ENCODE measurements at places on chromosomes 1 and 21.

DNA sequence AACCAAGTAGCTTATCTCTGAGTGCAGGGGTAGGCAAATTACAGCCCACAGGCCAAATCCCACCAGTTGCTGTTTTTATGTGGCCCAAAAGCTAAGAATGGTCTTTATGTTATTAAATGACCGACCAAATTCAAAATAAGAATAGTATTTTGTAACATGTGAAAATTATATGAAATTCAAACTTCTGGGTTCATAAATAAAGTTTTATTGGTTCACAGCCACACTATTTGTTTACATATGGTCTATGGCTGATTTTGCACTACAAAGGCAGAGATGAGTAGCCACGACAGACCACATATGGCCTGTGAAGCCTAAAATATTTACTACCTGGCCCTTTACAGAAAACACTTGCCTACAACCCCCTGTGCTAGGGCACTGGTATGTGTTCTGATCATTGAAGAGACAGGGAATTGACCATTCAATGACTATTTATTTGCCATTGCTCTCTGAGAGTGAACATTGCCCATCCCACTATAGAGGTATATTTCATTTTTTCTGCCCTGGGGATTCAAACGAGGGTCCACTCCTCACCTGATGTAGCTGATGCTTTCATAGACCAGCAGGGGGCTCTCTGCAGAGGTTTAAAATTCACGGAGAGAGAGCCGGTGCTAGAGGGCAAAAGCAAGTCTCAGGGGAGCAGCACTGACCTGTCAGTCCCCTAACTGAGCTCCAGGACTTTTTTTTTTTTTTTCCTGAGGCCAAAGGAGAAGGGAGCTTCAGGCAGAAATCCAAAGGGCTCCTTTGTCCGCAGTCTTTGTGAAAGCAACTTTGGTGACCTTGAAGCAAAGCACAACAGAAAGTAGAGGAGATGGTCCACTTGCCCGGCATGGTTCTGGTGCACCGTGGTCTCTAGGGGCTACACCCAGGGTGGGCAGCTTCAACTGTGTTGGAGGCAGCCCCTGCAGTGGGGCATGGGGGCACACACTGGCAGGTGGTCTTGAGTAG is 7.3 kb upstream of the GNL2 start:
- DNase-seq: peak; percentile 38

- no peak for DNase-seq
Measured at GRCh38 chr1:168947041-168947440, 159.4 kb upstream of the ATP1B1 start.

DNA sequence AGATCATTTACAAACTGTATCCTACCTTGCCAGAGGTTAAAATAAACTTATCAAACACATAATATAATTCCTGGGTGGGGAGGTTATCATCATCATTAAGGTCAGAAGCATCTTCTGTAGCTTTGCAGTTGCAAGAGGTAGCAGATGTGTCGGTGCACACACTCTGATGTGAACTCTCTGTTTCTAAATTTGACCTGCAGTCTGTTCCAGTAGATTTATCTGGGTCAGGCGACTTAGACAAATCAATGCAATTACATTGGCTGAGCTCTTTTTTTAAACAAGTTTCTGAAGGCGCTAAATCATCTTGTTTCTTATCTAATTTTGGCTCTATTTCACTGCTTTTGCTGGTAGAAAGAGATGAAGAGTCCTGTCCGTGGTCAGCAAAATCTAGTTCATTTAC is 70.4 kb downstream of the PRPF38A start:
- no peak for DNase-seq

DNA sequence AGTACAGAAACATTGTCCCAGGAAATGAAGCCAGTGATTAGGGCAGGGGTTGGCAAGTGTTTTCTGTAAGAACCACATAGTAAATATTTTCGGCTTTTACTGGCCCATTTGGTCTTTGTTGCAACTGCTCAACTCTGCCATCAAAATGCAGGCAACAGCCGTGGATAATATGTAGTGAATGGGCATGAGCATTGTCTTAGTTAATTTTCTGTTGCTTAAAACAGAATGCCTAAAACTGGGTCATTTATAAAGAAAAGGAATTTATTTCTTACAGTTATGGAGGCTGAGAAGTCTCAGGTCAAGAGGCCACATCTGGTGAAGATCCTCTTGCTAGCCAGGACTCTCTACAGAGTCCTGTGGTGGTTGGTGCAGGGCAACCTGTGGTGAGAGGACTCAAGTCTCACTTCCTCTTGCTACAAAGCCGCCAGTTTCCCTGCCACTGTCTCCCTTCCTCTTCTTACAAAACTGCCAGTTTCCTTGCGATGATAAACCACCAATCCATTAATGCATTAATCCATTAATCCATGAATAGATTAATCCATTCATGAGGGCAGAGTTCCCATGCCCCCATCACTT is 166.4 kb downstream of the PSMG1 start:
- peak; percentile 41 for DNase-seq

DNA sequence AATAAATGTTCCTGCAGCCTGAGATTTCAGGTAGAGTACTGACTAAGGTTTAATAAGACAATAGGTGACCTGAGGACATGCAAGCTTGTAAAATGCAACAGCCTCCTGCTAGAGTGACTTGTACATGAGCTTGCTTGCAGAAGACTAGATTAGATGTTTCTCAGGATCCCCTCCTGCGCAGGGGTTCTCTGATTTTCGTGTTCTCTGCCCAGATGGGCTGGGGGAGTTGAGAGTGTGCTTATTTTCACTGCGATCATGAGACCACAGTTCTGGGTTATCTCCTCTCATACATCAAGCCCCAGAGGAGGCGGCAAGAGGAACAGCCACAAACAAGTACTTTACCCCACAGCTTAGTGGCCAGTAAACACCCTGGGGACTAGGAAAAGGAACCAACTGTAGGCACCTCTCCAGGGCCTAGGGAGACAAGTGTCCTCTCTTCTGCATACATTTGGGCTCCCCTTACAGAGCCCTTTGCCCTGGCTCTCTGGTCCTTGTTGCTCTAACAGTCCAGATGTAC is 8.0 kb downstream of the TMEM81 start:
- no peak for DNase-seq

- peak; percentile 75 for DNase-seq
Measured at GRCh38 chr1:53485478-53486394, 26.5 kb downstream of the DMRTB1 start.

DNA sequence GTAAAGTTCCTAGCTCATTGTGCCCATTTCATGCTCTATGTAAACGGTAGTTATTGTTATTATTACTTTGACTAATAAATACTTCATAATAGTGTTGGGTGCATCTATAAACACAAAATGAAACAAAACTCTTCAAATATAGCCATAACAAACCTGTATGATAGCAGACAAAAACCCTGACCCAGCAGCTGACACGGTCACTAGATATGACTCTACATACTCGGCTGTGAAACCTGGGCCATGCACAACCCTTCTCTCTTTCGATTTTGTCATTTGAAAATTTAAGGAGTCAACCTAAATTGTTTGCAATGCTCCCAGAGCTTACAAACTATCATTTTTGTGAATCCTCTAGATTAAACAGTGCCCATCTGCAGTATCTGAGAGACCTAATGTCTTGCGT is 8.0 kb upstream of the RGS13 start:
- DNase-seq: no peak

DNA sequence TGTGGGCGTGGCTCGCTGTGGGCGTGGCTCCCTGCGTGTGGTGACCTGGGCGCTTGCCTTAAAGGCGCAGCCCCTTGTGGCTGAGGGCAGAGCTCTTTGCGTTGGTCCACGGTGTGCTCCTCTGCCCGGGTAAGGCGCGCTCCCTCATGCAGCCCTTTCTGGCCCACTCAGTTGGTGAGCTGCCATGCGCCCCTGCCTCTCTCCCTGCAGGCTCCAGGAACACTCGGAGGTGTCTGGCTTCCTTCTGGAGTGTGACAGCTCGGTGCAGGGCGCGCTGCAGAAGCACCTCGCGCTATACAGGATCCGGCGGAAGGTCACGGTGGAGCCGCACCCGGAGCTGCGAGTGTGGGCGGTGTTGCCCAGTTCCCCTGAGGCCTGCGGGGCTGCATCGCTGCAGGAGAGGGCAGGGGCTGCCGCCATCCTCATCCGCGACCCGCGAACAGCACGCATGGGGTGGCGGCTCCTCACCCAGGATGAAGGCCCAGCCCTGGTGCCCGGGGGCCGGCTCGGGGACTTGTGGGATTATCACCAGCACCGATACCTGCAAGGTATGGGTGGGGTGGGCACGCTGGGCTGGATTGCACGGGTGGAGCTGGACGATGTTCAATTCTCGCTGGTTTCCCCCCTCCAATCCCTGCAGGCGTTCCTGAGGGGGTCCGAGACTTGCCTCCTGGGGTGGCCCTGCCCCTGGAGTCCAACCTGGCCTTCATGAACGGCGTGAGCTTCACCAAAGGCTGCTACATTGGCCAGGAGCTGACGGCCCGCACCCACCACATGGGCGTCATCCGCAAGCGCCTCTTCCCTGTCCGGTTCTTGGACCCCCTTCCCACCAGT is 9.1 kb downstream of the IBA57 start:
- no peak for DNase-seq

DNA sequence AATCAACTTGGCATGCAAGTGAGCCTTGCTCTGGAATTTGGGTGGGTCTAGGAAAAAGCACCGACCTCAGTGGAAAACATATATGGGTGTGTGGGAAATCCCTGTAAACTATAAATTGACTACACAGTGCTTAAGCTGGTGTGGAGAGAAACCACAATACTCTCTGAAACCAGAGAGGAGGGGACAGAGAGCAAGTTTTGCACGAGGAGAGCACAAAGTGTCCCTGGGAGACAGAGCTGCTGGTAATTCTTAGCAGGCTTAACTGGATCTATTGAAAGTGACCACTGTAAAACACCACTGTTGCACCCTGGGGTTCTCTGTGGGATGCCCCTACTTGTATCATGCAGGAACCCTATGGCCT is 12.8 kb downstream of the KCNJ15 start:
- DNase-seq: no peak

DNA sequence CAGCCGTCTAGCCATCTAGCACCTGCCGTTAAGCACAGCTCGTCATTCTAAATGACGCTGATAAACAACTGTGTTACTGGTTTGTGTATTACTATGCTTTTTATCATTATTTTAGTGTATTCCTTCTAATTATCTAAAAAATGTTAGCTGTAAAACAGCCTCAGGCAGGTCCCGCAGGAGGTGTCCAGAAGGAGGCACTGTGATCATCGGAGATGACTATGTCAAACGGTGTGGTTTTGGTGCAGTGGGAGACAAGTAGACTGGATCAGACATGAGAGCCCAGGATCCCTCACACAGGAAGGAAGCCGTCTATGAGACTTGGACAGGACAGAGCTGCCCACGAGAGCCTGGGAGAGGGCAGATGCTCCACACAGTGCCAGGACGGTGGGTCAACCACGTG is 55.3 kb upstream of the COL6A1 start:
- peak; percentile 21 for DNase-seq

DNA sequence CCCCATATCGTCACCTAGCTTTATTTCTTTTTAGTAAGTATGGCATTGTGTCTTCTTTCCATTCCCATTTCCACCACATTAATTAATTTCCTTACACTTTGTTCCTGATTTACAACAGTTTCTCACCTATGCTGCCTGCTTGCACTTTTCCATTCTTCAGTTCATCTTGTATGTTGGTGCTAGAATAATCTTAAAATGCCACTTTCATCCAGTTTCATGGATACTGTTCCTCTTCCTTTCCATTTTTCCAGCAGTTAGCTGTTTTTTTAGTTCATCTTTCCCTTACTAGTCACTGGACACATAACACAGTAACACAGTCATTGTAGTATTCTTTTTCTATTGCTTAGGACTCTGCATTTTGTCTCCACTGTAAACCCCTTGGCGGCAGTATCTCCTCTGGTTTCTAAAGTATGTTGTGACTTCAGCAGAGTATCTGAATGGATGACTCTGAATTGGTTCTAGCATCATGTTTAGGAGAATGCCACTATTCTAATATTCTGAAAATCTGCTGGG is 2.1 kb downstream of the CDC7 start:
- peak; percentile 20 for DNase-seq

DNA sequence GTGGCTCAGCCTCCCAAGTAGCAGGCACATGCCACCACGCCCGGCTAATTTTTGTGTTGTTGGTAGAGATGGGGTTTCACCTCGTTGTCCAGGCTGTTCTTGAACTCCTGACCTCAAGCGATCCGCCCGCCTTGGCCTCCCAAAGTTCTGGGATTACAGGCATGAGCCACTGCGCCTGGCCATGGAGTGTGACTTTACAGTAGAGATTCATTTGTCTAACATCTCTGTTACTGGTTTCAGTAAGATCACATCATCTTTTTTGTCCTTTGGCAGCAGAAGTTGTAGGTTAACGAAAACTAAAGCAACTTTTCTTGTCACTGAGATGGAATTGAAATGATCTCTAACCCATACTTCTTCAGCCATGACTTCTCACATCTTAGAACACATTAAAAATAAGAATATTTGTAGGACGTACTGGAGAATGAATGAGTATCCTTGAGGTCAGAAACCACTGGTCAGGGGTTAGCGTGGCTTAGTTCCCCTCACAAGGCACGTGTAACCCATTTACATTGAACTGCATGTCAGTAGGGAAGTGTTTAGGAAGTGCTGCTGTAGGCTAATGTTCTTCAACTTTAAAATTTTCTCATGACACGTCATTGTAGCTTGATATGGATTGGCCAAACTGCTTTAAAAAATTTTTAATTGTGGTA is 75.9 kb downstream of the CAMTA1 start:
- DNase-seq: no peak

- DNase-seq: no peak
Measured at GRCh38 chr21:25994758-25995163, 175.8 kb downstream of the APP start.

- DNase-seq: no peak
Measured at GRCh38 chr1:156389311-156389710, 20.3 kb downstream of the RHBG start.

- DNase-seq: no peak
Measured at GRCh38 chr1:20076710-20077461, 6.9 kb downstream of the PLA2G5 start.

DNA sequence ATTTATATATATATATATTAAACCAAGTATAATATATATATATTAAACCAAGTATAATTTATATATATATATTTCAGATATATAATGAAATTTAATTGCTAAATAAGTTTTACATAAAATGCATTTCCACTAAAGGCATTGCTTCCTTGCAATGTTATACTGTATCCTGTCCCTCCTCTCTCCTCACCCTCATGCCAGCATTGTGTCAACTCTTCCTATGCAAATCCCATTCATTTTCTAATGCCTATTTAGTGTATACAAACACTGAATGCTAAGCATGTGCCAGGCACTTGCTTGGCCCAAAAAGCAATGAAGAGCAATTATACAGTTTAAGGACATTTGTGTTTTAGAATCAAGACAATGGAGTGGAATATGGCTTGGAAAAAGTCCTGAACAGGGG is 71.7 kb upstream of the PRMT6 start:
- DNase-seq: no peak

- peak; percentile 15 for DNase-seq
Measured at GRCh38 chr1:6967431-6968111, 182.3 kb downstream of the CAMTA1 start.

- no peak for DNase-seq
Measured at GRCh38 chr21:44265734-44266270, 4.1 kb upstream of the DNMT3L start.
